ENCODE measurements at places on chromosomes 2 and 18. TPM values are rescaled to one million over a fixed set of nuclear protein-coding genes. Genes with fewer than 3 reads are reported as not detected.

AGXT gene
- not detected for total RNA-seq

HOXD11 gene
- total RNA-seq: not detected

DNA sequence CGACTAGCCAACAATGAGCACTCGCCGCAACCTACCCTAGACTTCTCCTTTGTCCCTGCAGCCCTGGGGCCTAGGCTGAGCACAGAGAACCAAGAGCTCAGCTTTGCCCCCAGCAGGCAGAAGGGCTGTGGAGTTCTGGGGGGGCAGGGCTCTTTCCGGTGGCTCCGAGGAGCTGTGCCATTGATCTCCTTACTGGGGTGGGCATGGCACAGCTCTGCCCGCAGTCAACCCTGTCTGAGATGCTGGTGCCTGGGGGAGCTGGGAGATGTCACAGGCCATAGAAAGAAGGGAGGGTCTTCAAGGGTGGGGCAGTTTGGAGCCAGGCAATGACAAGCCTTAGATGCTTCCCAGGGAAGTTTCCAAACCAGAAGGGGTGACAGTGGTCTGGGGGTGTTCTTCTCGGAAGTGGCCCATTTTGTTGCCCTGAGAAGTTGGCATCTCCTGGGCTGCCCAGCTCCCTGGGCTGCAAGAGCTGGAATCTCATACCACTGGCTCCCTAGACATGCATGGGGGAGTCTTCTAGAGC, 14.1 kb upstream of the GPR55 start:
- peaks cover 2% of the 10 kb centered on the region for H3K27me3 ChIP-seq
- no peak overlapping the region for H3K27ac ChIP-seq
- H3K4me1 ChIP-seq: peaks cover 9% of the 10 kb centered on the region
- H3K4me3 ChIP-seq: no peak overlapping the region
- H3K36me3 ChIP-seq: peaks cover 6% of the 10 kb centered on the region
- no peak for DNase-seq

- no peaks in the 10 kb centered on the region for H3K27me3 ChIP-seq
- no peak overlapping the region for H3K4me3 ChIP-seq
These were observed 17.3 kb downstream of the PIK3C3 start for GRCh38 chr18:41972067-41972925.

GRCh38 chr2:186523791-186524190, 37.7 kb downstream of the ZC3H15 start:
- peaks cover 9% of the 10 kb centered on the region for H3K36me3 ChIP-seq
- DNase-seq: no peak
- no peak overlapping the region for H3K4me3 ChIP-seq
- no peaks in the 10 kb centered on the region for H3K4me1 ChIP-seq

- no peak for DNase-seq
- H3K4me3 ChIP-seq: no peak overlapping the region
- no peaks in the 10 kb centered on the region for H3K27me3 ChIP-seq
- H3K27ac ChIP-seq: no peak overlapping the region
- no peaks in the 10 kb centered on the region for H3K36me3 ChIP-seq
These were observed 42.6 kb upstream of the ZNF516 start for GRCh38 chr18:76537621-76538020.

DSG1 gene
- not detected for total RNA-seq

- H3K27ac ChIP-seq: no peak overlapping the region
- H3K4me1 ChIP-seq: no peaks in the 10 kb centered on the region
- DNase-seq: no peak
- H3K36me3 ChIP-seq: no peaks in the 10 kb centered on the region
These were observed 15.0 kb downstream of the RAB27B start for GRCh38 chr18:54843314-54843713.
